NCI-H2171 (cell line): ENCODE measurements at places on chromosomes 3 and 15.

GRCh38 chr3:23806534-23807423, 1.0 kb downstream of the UBE2E1 start:
- DNase-seq: no peak

- DNase-seq: no peak
Observed at GRCh38 chr3:134189849-134190248, 60.8 kb downstream of the RYK start.

- no peak for DNase-seq
Observed at GRCh38 chr3:154794391-154794790, 285.7 kb upstream of the MME start.

DNA sequence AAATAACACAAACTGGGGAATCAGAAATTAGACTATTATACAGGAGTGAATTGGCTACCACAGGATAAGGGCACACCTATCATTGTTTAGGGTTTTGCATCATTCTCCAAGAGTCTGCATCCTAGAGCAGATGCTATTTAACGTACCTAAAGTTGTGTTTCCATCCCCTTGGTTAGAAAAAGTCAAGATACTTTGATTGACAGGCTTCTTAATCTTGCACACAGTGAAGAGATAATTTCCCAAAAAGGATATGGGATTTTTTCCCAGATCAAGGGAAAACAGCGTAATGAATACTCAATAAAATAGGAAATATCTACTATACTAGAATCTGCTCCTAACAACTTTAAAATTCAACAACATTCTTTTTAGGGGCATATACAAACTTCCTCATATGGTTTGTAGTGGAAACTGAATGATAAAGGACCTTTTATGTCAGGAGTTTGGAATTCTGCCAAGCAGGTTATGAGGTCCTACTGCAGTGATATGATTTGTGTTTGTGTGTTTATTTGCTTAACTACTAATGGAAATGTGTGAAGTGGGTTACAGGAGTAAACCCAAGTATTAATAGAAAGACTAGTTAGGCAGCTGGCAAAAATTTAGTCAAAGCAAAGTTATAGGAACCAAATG, 124.1 kb upstream of the MME start:
- DNase-seq: no peak

DNA sequence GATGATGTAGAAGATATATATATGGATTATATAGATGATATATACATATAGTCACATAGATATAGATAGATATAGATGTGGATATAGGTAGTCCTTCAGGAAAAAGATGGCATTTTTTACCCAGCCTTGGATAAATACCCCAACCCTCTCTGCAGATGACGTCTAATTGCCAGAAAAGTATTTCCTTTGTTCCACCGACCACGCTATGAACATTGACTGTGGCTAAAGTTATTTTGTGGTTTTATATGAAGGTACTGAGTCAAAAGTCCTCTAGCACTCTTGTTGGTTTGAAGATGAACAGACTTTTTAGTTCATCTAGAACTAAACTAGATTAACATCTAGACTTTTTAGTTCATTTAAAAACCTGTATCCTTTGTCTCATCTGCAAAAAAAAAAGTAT, 207.7 kb downstream of the PLOD2 start:
- no peak for DNase-seq
